Natural killer cell treated with Interleukin-12 subunit alpha and Interleukin-12 subunit beta and Interleukin-15 and Interleukin-18, amount 100 ng/mL, for 72 hours (primary cell): ENCODE measurements at places on chromosomes 4 and X. TPM values are rescaled to one million over a fixed set of nuclear protein-coding genes. Genes with fewer than 3 reads are reported as not detected.

DNA sequence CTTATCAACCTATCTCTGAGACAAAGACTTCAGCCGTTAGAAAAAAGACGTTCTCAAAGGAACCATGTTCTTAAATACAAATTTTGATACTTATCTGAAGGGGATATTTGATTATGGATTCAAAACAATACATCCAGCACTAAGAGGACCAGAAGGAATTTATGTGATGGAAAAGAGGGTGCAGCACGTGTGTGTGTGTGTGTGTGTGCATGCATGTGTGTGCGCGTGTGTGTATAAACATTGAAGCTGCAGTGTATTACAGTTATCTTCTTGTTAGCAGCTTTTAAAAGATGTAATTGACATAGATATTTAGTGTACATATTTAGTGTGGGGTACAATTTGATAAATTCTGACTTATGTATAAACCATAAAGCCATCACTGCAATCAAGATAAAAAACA lies 44.9 kb downstream of the ANK2 start:
- no peak for DNase-seq

GRCh38 chrX:9882669-9883446 lies 84.3 kb upstream of the CLDN34 start:
- DNase-seq = no peak

PCDH7 gene
- not detected for total RNA-seq

CLNK gene
- 0.45 TPM for total RNA-seq
